ENCODE measurements at places on chromosomes 12 and 14.

- no peak for DNase-seq
These were observed 210.9 kb downstream of the MED13L start for GRCh38 chr12:116066381-116067230.

DNA sequence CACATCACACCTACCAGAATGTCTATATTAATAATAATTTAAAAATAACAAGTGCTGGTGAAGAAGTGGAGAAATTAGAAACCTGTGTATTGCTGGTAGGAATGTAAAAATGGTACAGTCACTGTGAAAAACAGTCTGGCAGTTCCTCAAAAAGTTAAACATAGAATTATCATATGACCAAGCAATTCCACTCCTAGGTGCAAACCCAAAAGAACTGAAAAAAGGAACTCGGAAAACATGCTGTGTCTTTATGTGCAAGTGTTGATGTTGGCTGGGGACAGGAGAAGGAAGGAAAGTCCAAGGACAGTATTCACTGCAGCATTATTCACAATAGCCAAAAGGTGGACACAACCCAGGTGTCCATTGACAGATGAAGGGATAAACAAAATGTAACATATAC lies 146.5 kb downstream of the TTC7B start:
- DNase-seq, result no peak

DNA sequence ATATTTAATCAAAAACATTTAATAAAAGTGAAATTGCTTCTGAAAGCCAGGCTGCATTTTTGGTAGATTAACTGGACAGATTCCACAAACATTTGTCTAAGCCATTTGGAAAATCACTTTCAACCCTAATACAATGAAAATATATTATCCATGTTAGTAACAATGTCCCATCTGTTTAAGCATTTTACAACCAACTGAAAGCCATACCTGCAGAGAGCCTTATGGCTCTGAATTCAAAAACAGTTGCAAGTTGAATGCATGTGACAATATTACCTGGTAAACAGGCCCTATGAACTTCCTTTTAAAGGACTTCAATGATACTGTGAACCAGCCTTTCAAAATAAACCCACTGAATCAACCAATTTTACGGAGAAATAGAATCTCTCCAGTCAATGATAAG lies 468.1 kb downstream of the BTG1 start:
- DNase-seq, result no peak

GRCh38 chr14:66380143-66380542 lies 106.0 kb upstream of the CCDC196 start:
- no peak for DNase-seq

DNA sequence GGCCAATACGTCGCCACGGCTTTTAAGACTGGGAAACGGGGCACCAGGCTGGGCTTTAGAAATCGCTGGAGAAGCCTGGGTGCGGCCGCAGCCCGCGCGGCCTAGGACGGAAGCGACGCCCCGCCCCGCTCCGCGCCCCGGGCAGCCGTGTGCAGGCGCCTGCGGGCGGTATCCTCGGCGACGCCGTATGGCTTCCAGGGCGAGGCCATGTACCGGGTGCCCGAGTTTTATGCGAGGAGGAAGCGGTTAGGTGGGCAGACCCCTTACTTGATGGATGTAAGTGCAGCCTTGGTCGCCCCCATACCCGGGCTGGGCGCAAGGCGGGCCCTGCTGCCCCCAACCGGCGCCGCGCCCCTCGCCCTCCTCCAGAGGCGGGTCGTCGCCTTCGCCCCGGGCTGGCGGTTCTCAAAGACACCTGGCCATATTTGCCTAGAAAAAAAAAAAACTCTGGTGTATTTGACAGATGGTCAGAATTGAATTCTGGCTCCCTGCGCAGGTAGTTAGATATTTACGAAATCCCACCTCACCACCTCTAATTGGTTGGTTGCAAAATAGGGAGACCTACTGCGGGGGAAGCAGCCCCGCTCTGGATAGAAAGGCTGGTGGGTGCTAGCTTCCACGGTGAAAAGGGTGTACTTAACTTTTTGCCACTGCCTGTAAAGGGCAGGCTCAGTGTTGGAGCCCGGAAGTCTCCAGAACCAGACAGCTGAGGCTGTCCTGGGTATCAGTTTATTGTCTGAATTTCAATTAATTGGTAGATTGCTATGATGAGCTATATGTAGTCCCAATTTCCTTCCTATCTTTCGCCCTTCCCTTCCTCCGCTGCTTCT lies at the start of gene PPP1R36:
TSS of gene PPP1R36 (plus strand) at position 171 of the 830 bp plus-strand sequence. CDS start at position 208, 37 bp downstream.
- DNase-seq, result no peak

DNA sequence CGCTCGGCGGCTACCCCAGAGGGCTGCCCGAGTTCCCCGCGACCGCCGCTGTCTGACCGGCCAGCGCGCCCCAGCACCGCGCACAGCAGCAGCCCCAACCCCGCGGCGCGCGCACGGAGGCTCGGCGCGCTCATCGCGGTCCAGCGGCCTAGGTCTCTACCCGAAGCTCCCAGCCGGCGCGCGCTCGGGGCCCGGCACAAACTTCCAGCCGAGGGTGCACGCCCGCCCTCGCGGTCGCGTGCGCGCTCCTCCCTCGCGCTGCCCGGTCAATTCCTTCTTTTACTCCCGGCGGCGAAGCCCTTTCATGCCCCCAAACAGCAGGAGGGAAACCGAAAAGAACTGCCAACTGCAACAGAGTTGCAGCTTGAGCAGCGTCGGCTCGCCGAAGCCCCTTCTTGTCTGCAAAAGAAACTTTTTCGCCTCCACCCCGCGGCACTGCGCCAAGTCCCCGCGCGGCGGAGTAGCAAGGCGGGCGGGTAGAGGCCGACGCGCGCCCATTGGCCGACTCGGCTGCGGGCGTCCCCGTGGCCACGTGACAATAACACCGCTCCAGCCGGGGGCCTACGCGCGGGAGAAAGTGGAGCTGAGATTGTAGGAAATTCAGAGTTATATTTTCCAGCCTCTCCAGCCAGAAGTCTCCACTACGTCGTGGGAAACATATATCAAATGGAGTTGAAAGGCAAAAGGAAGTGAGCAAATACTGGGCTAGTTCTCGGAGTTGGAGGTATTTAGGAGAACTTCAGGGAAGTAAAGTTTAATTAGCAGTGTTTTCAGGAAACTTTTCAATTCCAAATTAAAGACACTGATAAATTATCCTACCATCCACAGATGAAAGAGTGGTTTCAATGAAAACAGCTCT lies at the start of gene LRIG3:
TSS of gene LRIG3 (minus strand) at position 403 of the 859 bp plus-strand sequence. CDS start at position 134, 269 bp downstream.
- DNase-seq, result no peak

DNA sequence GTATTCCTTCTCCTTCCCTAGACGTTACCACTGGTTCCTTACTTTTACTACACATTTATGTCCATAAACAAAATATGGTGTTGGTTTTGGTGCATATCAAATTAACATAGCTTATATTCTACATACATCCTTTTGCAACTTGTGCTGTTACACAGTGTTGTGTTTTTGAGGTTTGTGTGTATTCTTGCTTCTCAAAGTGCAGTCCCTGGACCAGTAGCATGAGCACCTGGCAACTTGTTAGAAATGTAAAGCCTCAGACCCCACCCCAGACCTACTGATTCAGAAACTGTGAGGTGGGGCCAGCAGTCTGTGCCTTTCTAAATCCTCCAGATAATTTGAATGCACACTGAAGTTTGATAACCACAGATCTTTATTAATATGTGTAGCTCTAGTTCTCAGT lies 65.9 kb downstream of the RNFT2 start:
- no peak for DNase-seq

DNA sequence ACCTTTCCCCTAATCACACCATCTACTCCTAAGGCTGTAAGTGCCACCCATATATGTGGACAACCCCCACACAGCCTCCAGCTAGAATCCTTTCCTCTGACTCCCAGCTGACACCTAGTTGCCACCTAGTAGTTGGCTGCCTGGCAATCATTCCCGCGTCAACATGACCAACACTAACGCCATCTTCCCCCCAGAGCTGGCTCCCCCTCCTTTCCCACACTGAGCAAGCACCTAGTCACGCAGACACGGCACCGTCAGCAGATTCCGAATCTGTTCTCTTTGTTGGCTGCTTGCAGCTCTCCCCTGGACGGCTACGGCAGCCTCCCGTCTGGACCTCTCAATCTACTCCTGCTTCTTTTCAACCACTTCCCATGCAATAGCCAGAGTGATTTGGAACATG lies 27.7 kb downstream of the UBR7 start:
- DNase-seq, result no peak

DNA sequence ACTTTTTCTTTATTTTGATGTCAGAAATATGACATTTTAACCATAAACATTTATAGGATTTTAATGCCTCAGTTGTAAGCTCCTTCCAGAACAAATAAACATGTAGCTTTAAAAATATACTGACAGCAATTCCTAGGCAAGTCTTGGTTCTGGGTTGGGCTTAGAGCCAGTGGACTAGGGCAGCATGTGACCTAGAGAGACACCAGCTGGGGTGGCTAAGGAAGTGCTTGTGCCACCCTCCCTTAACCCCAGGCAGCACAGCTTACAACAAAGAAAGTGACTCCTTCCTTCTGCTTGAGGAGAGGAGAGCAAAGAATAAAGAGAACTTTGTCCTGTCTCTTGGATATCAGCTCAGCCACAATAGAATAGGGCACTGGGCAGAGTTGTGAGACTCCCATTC lies 61.6 kb upstream of the KTN1 start:
- DNase-seq, result no peak
